ENCODE measurements at places on chromosomes 16 and 17.

GRCh38 chr16:23902034-23902747, 66.4 kb downstream of the PRKCB start:
- no peak for DNase-seq

DNA sequence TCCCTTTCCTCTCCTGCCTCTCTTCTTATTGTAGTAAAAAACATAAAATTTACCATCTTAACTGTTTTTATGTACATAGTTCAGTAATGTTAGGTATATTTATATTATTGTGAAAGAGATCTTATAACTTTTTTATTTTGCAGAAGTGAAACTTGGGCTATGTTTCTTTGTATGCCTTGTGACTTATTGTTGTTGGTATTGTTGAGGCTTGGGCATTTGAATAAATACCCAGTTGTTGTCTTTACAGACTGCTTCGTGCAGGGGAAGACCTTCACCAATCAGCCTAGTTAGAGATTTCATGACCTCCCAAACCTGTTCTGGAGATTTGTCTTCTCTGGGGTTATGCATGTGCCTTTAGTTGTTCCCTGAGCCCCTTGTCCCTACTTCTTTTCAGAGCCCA, 31.9 kb downstream of the REXO5 start:
- DNase-seq = peak; percentile 50

DNA sequence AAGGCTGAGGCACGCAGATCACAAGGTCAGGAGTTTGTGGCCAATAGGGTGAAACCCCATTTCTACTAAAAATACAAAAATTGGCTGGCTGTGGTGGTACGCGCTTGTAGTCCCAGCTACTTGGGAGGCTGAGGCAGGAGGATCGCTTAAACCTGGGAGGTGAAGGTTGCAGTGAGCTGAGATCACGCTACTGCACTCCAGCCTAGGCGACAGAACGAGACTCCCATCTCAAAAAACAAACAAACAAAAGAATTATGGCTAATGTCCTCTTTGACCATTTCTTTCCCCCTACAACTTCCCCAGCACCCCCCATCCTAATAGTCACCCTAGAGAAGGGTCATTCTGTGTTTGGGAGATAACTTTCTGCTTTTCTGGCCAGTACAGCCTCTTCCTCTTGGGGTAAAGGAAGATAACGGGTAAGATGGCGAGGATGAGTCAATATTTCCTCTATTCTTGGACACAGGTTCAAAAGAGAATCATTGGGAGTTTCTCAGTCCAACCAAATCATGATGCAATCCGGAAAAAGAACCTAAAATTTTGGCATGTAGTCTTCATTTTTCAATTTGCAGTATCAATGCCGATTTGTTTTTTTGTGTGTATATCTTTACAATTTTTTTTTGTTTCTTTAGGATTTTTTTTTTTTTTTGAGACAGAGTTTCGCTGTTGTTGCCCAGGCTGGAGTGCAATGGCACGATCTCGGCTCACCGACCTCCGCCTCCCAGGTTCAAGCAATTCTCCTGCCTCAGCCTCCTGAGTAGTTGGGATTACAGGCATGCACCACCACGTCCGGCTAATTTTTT, 107.6 kb upstream of the MED13 start:
- DNase-seq = peak; percentile 66

GRCh38 chr17:43873815-43874214, 26.8 kb downstream of the CD300LG start:
- no peak for DNase-seq

DNA sequence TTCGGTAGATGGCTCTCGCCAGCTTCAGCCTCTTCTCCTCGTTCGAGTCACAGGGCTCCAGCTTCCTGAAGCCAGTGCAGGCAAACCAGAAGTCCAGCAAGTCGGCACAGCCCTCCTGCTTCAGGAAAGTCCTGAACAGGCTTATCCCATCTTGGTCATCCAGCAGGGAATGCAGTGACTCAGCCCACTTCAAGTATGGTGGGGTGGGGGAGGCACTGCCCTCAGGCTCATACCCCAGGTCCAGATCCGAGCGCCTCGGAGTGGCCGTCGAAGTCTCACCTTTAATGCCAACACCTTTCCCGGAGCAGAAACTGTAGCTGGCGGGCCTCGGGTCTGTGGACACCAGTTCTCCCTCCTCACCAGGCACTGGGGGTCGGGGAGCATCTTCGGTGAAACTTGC, 5.9 kb downstream of the AXIN1 start:
- no peak for DNase-seq

GRCh38 chr16:31043352-31043751, 10.0 kb downstream of the STX4 start:
- no peak for DNase-seq

- no peak for DNase-seq
These were observed 30.6 kb downstream of the CDRT15 start for GRCh38 chr17:14205992-14206461.

- DNase-seq = no peak
These were observed 18.8 kb downstream of the MPP2 start for GRCh38 chr17:43888548-43888947.

GRCh38 chr17:65523853-65524664, 37.4 kb downstream of the AXIN2 start:
- DNase-seq = no peak

DNA sequence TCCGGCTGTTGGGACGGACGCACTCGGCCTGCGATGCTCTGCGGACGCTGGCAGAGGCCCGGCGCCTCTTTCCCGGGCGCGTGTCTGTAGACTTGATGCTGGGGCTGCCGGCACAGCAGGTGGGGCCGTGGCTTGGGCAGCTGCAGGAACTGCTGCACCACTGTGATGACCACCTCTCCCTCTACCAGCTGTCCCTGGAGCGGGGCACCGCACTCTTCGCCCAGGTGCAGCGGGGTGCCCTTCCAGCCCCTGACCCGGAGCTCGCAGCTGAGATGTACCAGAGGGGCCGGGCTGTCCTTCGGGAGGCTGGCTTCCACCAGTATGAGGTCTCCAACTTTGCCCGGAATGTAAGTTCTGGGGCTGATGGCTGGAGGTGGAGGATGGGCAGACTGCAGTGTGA, 3.5 kb downstream of the RSAD1 start:
- DNase-seq = no peak

GRCh38 chr16:82792693-82793092, 165.9 kb downstream of the CDH13 start:
- no peak for DNase-seq

- no peak for DNase-seq
These were observed at the start of gene C16orf89 for GRCh38 chr16:5065813-5066212. TSS of gene C16orf89 (minus strand) at chr16:5065956. CDS start at chr16:5065908, 48 bp downstream.

DNA sequence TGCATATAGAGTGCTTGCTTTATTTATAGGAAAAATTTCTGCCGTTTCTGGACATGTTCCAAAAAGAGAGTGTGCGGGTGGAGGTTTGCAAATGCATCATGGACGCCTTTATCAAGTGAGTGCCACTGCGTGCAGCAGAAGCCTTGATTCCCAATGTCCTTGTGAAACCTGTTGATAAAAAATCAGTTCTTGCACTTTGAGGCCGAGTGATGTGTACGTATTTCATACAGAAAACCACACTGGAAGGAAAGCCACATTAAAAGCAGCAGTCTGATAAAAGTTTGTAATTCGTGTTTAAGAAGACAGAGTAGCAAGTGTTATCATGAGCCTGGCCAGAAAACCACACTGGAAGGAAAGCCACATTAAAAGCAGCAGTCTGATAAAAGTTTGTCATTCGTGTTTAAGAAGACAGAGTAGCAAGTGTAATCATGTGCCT, 78.0 kb downstream of the KNOP1 start:
- no peak for DNase-seq

DNA sequence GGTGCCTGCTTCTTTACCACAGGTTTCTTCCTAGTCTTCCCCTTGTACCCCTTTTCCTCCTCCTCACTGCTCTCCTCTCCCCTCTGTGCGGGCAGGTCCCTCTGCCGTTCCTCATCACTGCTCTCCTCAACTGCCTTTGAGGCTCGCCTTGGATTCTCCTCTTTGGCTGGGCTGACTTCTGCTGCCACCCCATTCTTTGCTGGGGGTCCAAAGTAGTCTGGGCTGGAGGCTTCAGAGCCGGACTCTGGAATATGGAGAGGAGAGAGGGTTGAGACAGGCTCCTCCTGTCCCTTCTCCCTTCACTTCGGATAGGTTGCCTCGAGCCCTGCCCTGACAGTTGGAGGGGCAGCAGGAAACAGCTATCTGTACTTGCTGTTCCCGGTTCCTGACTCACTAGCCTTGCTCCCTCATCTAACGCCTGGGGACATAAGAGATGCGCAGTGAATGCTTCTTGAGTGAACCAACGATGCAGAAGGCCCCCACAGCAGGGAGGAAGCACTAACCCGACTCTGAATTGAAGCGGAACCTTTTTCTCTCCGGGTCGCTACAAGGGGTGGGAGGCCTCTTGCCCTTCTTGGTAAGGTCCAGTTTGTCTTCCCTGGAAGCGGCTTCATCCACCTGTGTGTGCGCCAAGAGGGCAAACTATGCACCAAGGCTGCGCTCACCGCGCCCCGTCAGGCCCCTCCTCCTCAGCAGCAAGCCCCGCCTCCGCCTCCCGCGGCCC, 655 bp downstream of the HIRIP3 start:
- peak; percentile 11 for DNase-seq

DNA sequence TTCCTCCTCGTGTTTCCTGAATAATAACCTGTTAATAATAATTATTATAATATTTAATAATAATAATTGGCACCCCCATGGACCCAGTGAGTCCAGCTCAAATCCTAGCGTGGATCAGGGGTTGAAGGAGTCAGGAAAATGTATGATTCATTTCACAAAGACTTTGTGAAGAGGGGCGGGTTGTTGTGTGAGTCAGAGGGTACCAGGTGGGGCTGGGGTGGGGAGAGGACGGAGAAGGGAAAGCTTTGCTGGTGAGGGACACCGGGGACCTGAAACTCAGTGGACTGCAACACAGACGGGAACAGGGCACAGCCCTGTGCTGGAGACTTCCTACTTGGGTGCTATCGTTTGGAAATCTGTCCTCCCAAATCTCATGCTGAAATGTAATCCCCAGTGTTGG, 3.1 kb upstream of the ADORA2B start:
- DNase-seq = no peak

- no peak for DNase-seq
These were observed 21.6 kb downstream of the PIP4K2B start for GRCh38 chr17:38777641-38778250.

Measured in suppressor macrophage (primary cell).